Skin of body (tissue), 3 donors: ENCODE measurements at places on chromosomes 6 and 20. TPM values are rescaled to one million over a fixed set of nuclear protein-coding genes. Genes with fewer than 3 reads are reported as not detected.
A peak's percentile ranks its signal among the peaks of the same experiment; 100 is the strongest.

SLC2A4RG gene
- 21.5 TPM for total RNA-seq

AKAP7 gene
- 19.9 TPM for total RNA-seq

CCNC gene
- total RNA-seq = 67.6 TPM

SLC24A3 gene
- total RNA-seq = 7.1 TPM

NKX2-2 gene
- not detected for total RNA-seq

CTNNBL1 gene
- 25.7 TPM for total RNA-seq

PRDM13 gene
- not detected for total RNA-seq

ERVFRD-1 gene
- total RNA-seq = 0.10 TPM

TRIM31 gene
- not detected for total RNA-seq

MAP3K5 gene
- total RNA-seq = 17.0 TPM

DNA sequence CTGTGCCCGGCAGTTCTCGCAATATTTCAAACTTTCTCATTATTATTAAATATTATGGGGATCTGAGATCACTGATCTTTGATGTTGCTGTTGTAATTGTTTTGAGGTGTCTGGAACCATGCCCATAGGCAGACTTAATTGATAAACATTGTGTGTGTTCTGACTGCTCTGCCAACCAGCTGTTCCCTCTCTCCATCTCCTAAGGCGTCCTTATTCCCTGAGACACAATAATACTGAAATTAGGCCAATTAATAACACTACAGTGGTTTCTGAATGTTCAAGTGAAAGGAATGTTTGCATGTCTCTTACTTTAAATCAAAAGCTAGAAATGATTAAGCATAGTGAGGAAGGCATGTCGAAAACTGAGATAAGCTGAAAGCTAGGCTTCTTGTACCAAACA is 7.6 kb downstream of the MAPK14 start:
- no peak for DNase-seq

- DNase-seq = no peak
Observed at GRCh38 chr6:72787391-72788031, 165.6 kb downstream of the KCNQ5 start.

DNA sequence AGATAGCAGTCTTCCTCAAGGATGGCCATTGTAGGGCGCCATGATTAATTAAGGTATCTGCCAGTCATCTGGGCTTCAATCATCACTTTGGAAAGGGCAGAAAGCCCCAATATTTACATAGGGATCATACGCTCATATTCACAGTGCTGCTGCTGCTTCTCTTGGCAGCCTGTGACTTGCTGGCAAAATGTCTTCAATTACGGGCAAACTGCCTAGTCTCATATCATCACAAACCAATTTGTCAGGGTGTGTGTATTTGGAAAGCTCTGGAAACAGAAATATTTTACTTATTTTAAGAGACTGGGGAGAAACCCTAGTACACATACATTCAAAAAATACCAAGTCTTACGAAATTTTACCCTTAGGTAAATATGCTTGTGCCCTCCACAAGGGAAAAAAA is 77.6 kb downstream of the SAMD5 start:
- peak; percentile 73 for DNase-seq

- DNase-seq = no peak
Observed at GRCh38 chr20:43032459-43032858, 157.2 kb downstream of the PTPRT start.

DNA sequence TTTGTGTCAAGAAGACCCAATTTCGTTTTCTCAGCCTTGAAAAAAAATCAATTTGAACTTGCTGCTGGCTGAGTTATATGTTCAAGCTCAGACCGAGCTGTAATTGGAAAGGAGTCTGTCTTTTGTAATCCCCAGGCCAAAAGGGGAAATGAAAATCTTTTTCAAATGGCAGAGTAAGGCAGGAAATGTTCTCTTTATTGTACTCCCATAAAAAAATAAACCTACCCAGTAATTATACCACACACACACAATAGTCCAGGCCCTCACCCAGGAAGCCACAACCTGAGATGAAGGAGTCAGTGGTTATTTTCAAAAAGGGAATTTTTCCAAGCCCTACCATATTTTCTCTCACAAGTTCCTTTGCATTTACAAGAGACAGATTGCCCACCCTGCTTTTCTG is 45.3 kb downstream of the CLIC5 start:
- DNase-seq = no peak

GRCh38 chr20:40583636-40584035 is 105.4 kb downstream of the MAFB start:
- DNase-seq = no peak

DNA sequence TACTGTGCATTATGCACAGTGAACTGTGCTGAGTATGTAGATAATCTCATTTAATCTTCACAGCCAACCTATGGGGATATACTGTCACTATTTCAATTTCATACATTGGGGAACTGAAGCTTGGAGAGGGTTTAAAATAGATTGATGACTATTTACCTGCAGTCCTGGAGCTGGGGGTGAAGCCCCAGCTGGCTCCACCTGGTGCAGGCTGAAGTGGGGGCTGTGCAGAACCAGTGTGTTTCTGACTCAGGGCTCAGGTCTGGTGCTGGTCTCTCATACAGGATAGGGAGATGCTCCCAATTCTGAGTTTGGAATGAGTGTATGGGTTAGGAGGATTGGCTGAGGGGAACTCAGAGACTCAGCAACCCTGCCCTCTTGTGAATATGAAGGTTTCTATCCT is 176.1 kb upstream of the CEP162 start:
- DNase-seq = no peak

DNA sequence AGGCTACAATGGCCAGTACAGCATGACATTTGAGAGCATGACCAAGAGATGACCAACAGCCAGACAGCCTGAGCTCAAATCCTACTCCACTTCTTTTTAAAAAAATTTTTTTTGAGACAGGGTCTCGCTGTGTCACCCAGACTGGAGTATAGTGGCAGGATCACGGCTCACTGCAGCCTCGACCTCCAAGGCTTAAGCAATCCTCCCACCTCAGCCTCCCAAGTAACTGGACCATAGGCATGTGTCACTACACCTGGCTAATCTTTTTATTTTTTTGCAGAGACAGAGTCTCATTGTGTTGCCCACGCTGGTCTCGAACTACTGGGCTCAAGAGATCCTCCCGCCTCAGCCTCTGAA is 42.9 kb downstream of the NOL4L start:
- no peak for DNase-seq

DNA sequence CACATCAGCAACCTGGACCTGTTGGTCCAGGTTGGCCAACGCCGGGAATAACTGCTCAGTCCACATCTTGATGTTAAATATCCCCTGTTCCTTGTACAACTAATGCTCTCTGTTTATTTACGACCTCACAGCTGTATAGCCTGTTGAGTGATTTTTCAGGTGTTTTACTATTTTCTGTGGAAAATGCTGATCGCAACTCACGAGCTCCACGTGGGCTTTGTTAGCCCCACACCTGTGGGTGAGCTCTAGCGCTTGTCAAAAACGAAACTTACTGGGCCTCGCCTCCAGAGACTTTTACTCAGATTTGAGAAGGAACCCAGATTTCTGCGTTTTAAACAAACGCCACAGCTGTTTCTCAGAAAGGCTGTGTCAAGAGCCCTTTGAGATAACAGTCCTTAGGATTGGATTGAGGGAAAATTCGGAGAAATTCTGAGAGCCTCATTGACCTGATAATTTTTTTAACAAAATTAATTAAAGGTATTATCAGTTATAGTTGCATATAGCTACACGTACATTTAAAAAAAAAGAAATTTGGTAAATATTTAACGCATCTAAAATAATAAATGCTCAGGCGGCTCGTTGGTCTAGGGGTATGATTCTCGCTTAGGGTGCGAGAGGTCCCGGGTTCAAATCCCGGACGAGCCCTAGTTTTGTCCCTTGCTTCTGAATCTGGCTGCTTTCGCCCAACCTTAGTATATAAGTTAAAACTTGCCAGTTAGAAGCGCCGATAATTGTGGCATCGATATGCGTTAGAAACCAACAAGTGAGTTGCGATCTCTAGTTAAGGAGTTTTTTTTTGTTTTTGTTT is 16.7 kb downstream of the HMGN4 start:
- peak; percentile 70 for DNase-seq

GRCh38 chr20:32470025-32470861 is 112.1 kb downstream of the ASXL1 start:
- DNase-seq = peak; percentile 51

DNA sequence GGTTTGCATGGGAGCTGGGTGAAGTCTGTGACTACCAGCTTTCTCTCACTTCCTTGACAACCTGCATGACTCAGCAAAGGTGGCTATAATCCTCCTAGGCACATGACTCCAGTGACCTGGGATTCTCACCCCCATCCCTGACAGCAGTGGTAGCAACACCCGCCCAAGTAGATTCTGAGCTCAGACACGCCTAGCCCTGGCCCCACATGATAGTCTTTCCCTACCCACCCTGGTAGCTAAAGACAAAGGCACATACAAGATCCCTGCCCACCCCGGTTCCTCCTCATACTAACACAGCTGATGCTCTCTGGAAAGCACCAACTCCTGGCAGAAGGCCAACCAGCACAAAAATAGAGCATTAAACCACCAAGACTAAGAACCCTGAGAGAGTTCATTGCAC is 25.9 kb upstream of the CRISP1 start:
- no peak for DNase-seq

- DNase-seq = no peak
Observed at GRCh38 chr6:123127807-123128206, 131.8 kb downstream of the CLVS2 start.

- DNase-seq = no peak
Observed at GRCh38 chr6:154356690-154357089, at the start of gene IPCEF1. TSS of gene IPCEF1 (minus strand) at chr6:154356803. CDS start at chr6:154265947, 90,856 bp downstream.

DNA sequence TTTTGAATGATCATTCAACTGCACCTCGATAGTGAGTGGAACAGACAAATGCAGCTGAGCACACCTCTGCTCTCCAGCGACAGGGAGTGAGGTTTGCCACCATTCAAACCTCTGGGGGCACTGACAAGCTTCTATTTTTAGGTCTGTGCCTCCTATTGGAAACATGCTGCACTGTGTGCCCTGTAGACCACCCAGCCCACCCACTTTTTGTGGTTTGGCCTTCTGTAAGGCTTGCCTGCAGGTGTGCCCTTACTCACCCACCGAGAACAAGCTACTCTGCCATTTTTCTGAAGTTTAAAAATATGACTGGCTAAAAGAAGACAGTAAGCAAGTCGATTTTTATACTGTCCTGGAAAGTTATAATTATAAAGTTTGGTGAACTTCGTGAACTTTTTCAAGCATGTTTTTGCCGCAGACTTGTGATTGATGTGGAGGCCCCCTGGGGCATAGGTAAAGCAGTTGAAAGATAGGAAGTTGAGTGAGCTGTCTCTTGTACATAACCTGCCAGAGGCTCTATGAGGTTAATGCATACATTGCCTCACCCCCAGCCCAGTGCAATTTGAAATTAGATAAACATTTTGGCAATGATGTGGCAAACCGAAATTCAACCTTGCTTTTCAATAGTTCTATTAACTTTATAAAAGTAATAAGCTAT is 53.8 kb downstream of the ADGRG6 start:
- DNase-seq = no peak

DNA sequence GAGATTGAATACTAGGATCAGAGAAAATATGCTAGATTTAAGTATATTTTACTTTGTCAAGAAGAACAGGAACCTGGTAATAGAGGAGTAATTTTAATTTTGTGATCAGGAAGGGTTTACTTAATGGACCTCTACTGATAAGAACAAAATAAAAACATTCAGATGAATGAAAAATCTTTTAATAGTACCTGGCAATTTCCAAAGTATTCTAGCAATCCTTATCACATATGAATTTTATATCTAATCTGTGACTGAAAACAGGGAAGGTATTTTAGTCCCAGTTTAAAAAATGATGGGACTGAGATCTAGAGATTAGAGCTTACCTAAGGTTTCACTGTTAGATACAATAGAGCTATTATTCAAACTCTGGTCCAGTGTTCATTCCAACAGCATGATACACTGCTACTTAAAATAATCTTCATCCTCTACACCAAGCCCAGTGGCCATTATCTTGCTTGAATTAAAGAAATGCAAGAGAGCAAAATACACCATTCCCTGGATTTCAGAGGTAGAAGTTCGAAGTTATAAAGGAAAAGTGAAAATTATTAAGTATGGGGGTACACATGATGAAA is 13.5 kb downstream of the SLC17A5 start:
- no peak for DNase-seq
